Activated gamma-delta T cell treated with Interleukin-2 at 50 U/mL for 16 hours (primary cell): ENCODE measurements at places on chromosomes 12 and 14.

GRCh38 chr12:12837025-12837812, 24.1 kb downstream of the DDX47 start:
- DNase-seq: peak; percentile 17

DNA sequence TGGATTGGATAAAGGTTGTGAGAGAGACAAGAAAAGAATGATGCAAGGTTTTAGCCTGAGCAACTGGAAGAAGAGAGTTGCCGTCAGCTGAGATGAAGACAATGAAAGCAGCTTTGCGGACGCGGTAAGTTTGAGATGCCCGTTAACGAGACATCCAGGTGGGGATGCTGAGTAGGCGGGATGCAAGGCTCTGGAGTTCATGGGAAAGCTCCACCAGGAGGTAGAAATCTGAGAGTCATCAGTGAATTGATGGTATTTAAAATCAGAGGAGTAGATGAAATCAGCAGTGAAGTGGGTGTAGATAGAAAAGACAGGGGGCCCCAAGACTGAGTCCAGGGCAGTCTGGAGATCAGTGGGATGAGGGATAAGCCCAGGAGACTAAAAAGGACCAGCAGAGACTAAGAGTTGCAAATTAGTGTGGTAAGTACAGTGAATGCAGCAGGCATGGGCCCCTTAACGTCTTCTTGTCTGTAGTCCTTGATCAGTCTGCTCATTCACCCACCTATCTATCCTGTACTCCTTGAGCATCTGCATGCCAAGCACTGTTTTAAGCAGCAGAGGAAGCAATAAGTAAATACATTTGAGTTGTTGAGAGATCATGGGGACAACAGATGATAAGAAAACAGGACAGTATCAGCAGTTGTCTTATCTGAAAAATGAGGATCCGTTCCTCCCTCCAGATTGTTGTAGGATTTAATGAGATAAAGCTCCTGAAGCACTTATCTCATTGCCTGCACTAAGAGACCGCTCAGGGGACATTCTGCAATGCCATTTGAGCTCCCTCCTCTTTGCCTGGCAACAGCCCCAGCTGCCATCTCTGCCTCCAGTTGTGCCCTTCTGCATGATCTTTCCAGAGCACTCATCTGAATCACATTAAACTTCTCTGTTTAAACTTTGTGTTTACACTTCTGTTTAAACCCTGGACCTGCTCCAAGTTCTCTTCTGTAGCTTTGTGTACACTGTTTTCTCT, 91.5 kb downstream of the APAF1 start:
- no peak for DNase-seq

GRCh38 chr12:93994721-93995120, 153.7 kb upstream of the PLXNC1 start:
- no peak for DNase-seq

GRCh38 chr14:54182419-54183045, 214.3 kb upstream of the CDKN3 start:
- DNase-seq: no peak

- no peak for DNase-seq
Observed at GRCh38 chr12:121582583-121583333, 1.9 kb upstream of the KDM2B start.

- peak; percentile 93 for DNase-seq
Observed at GRCh38 chr14:72926292-72927028, at the start of gene DCAF4. Gene DCAF4 (plus strand): TSS chr14:72926464. CDS start chr14:72937979, 11,515 bp downstream.

GRCh38 chr12:12007001-12007712, 63.6 kb upstream of the BCL2L14 start:
- peak; percentile 47 for DNase-seq
